ENCODE measurements at places on chromosomes 13 and 19. TPM values are rescaled to one million over a fixed set of nuclear protein-coding genes. Genes with fewer than 3 reads are reported as not detected.

GRCh38 chr13:60959427-60959826 is 456.2 kb downstream of the PCDH20 start:
- no peak for DNase-seq
- H3K27ac ChIP-seq: no peak overlapping the region
- no peaks in the 10 kb centered on the region for H3K4me1 ChIP-seq
- H3K4me3 ChIP-seq: no peak overlapping the region

- no peaks in the 10 kb centered on the region for H3K36me3 ChIP-seq
- peaks cover 18% of the 10 kb centered on the region for H3K27me3 ChIP-seq
- H3K27ac ChIP-seq: no peak overlapping the region
- peak overlapping the region; percentile 73 for H3K4me3 ChIP-seq
These were observed 1.4 kb downstream of the ZNF324 start for GRCh38 chr19:58468216-58468839.

DNA sequence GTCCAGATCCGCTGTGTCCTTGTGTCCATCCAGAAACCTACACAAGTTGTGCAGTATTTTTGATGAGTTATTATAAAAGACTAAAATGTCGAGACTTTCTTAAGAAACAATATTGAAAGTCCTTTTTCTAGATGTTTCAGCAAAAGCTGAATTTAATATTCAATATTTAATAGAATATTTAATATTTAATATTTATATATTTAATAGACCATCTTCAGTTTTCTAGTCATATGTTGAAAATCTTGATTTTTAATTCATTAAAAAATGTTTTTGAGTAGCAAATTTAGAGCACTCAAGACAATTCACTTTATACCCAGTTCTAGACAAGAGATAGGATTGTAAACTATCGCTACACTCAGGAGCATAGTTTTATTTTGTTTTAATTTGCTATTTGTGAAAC is 447.8 kb downstream of the SLITRK5 start:
- peaks cover 7% of the 10 kb centered on the region for H3K4me1 ChIP-seq
- no peak for DNase-seq

- no peak overlapping the region for H3K4me3 ChIP-seq
- peaks cover 47% of the 10 kb centered on the region for H3K36me3 ChIP-seq
- DNase-seq: no peak
- peaks cover 4% of the 10 kb centered on the region for H3K4me1 ChIP-seq
These were observed 11.5 kb upstream of the WBP4 start for GRCh38 chr13:41049480-41050440.

DNA sequence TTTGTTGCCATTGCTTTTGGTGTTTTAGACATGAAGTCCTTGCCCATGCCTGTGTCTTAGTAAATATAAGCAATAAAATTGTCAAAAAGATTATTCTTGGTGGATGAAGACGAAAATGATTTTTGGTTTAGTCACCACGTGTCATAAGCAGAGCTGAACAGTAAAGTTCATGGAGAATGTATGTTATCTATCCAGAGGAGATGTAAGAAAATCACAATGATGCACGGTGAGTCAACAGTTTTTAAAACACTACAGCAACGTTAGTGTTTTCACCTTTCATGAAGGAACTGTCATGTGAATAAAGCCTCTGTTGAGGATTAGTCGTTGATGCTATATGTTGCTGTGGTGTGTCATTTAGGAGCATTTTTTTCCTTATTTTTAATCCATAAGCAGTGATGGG is 137.6 kb downstream of the GPC6 start:
- H3K4me1 ChIP-seq: no peaks in the 10 kb centered on the region
- no peak overlapping the region for H3K4me3 ChIP-seq
- H3K27me3 ChIP-seq: no peaks in the 10 kb centered on the region

- H3K4me1 ChIP-seq: no peaks in the 10 kb centered on the region
- no peak overlapping the region for H3K27ac ChIP-seq
- DNase-seq: no peak
- peaks cover 68% of the 10 kb centered on the region for H3K36me3 ChIP-seq
- H3K4me3 ChIP-seq: no peak overlapping the region
These were observed 8.7 kb downstream of the ZNF71 start for GRCh38 chr19:56603829-56604228.

- DNase-seq: no peak
- H3K27ac ChIP-seq: no peak overlapping the region
- no peak overlapping the region for H3K4me3 ChIP-seq
These were observed 10.2 kb downstream of the TRAPPC5 start for GRCh38 chr19:7690779-7691258.

- H3K4me1 ChIP-seq: peaks cover 4% of the 10 kb centered on the region
- H3K27ac ChIP-seq: no peak overlapping the region
- no peak overlapping the region for H3K4me3 ChIP-seq
- no peaks in the 10 kb centered on the region for H3K27me3 ChIP-seq
These were observed 19.7 kb upstream of the SCEL start for GRCh38 chr13:77515785-77516184.

DNA sequence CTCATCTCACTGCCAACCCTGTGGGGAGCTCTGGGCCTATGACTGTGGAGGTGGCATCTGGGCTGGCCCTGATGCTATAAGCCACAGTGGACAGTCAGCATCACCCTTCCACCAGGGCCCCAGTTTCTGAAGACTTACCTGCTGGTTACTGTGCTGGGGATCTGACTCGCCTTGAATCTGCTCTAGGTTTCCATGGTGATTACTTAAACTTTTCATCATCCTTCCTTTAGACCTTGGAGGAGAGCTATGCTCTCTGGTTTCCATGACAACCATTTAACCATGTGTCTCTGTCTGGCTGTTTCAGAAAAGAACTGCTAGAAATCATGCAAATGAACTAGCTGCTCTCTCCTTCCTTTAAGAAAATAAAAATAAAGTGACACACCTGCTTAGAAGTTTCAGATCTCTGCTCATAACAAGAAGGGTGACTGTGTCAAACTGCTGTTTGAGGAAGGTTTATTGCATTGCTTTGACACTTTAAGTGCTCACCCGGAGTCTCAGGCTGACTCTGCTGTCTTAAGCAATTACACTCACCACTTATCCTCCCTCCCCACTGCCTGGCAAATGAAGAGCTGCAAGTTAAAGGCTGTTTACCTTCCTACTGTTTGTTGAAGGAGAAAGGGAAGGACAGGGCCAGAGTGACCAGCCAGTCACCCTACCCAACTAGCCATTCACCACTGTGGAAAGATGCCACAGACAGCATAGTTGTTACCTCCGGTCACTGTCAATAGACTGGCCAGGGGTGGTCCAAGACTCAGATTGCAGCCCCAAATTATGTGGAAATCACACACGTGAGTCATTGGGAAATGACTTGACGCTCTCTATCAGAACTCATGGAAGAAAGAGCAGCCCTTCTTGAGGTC is 87.6 kb downstream of the HSPH1 start:
- H3K27me3 ChIP-seq: no peaks in the 10 kb centered on the region
- DNase-seq: no peak
- H3K36me3 ChIP-seq: no peaks in the 10 kb centered on the region
- H3K27ac ChIP-seq: no peak overlapping the region
- no peak overlapping the region for H3K4me3 ChIP-seq

DNA sequence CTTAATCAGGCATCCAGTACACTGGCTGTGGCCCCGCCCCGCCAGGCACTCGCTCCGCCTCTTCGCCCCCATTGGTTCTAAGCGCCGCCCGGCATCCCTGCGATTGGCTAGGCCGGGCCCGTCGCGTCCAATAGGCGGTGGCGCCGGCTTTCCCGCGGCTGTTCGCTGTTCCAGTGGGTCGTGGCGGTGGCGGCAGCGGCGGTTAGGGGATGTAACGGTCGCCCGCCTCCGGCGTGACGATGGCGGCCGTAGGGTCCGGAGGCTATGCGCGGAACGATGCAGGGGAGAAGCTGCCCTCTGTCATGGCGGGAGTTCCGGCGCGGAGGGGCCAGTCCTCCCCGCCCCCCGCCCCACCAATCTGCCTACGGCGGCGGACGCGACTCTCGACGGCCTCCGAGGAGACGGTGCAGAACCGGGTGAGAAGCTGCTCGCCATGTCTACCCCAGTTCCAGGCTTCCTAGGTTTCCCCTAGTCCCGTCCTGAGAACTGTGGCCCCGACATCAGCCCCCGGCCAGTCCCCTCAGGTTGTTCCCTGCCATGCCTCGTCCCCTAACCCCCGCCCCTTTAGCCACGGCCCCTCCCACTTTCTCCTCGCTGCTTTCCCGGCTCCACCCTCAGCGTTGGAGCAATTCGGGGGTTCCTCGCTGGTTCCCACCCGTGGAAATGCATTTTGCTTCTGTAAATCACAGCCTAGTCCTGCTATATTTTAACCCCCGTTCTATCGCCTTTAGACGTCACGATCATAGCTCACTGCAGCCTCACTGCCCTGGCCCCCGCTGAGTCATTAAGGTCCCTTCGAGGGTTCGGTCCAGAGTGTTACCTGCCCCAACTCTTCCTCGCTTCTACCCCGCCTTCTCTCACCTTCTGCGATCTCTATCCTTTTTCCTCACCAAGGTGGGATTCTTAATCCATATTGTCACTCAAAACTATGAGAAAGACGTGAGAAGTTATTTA is at the start of gene WDR62:
WDR62 (plus strand) TSS at position 165 of the 954 bp plus-strand sequence; CDS start at position 240, 75 bp downstream.
- H3K27ac ChIP-seq: peak within 1 kb of the TSS; percentile 98
- DNase-seq: peak; percentile 97
- H3K27me3 ChIP-seq: no peaks in the 10 kb centered on the region
- peak within 1 kb of the TSS; percentile 91 for H3K4me3 ChIP-seq
- H3K36me3 ChIP-seq: peaks cover 13% of the 10 kb centered on the region
- peaks cover 30% of the 10 kb centered on the region for H3K4me1 ChIP-seq

DNA sequence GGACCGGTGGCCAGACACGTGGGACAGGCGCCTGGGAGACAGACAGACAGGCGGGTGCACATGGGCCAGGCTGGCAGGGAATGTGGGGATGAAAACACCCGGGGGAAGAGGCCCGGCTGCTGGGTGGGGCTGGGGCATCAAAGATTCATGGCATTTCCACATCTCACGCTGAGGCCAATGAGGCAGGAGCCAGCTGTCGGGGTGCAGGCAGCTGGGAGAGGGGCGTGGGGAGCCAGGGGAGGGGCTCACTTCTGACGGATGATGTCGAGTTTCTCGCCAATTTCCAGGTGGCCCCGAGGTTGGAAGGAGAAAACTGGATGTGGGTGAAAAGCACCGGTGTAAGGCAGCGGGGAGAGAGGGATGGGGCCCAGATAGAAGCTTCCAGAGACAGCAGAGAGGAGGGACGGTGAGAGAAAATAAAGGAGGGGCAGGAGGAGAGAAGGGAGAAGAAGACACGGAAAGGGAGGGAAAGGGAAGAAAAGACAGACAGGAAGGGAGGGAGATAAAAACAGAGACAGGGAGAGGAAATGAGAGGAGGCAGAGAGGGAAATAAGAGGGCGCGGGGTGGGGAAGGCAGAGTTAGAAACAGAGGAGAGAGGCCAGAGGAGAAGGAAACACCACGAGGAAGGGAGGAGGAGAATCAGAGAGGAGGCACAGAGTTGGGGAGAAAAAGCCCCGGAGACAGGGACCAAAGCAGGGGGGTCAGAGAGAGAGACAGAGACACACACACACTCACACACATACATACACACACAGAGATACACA is 8.0 kb upstream of the CCER2 start:
- H3K27ac ChIP-seq: no peak overlapping the region
- H3K4me3 ChIP-seq: no peak overlapping the region
- no peaks in the 10 kb centered on the region for H3K4me1 ChIP-seq
- peaks cover 28% of the 10 kb centered on the region for H3K36me3 ChIP-seq
- DNase-seq: no peak

DNA sequence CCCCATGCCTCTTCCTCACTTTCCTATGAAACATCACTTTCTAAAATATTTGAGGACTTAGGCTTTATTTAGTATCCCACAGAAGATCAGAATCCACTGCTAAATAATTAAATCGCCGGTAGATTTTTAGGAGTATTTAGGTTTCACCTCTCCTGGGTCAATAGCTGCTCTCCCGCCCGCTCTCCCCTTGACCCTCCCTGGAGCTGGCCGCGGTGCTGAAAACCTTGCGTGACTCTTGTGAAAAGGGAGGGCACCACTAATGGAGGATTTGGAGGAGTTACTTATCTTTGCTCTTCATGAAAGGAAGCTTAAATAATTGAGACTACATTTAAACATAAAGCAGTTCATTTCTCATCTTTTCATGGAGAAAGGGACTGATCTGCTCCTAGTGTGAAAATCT is 14.1 kb downstream of the POU4F1 start:
- H3K4me1 ChIP-seq: peaks cover 26% of the 10 kb centered on the region
- H3K36me3 ChIP-seq: no peaks in the 10 kb centered on the region
- DNase-seq: peak; percentile 85
- H3K27me3 ChIP-seq: peaks cover 88% of the 10 kb centered on the region

- no peak overlapping the region for H3K4me3 ChIP-seq
- H3K27ac ChIP-seq: no peak overlapping the region
- H3K36me3 ChIP-seq: peaks cover 3% of the 10 kb centered on the region
- no peaks in the 10 kb centered on the region for H3K27me3 ChIP-seq
- DNase-seq: no peak
These were observed 753.7 kb upstream of the SGCG start for GRCh38 chr13:22427066-22427465.

DNA sequence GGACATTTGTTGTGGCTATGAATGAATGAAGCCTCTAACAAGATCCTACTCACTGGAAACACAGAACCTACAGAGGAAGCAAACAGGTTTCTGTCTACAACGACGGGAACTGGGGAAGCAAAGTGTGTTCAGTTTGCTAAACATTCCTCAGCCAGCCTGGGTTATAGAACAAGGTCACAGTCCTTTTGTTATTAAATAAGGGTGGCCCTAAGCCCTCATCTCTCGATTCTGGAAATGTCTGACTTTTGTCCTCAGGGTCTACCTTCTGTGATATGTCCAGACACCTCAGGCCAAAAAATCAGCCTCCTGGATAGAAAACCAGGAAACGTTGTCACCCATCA is 64.6 kb upstream of the ARHGEF7 start:
- 0 out of 2 replicates have a peak, but pooled peaks cover under 1% of the 10 kb centered on the region for H3K27me3 ChIP-seq
- peaks cover 10% of the 10 kb centered on the region for H3K36me3 ChIP-seq
- H3K4me1 ChIP-seq: peaks cover 9% of the 10 kb centered on the region
- H3K27ac ChIP-seq: no peak overlapping the region
- H3K4me3 ChIP-seq: no peak overlapping the region

GRCh38 chr13:44734201-44734707 is 158.1 kb upstream of the TSC22D1 start:
- no peak for DNase-seq
- no peak overlapping the region for H3K4me3 ChIP-seq
- peaks cover 13% of the 10 kb centered on the region for H3K4me1 ChIP-seq
- H3K27me3 ChIP-seq: no peaks in the 10 kb centered on the region

GRCh38 chr13:28559636-28560259 is 64.8 kb upstream of the FLT1 start:
- no peak overlapping the region for H3K27ac ChIP-seq
- no peak overlapping the region for H3K4me3 ChIP-seq
- H3K4me1 ChIP-seq: peaks cover 28% of the 10 kb centered on the region
- no peaks in the 10 kb centered on the region for H3K27me3 ChIP-seq

- DNase-seq: no peak
- H3K27me3 ChIP-seq: peaks cover 11% of the 10 kb centered on the region
- peak overlapping the region; percentile 84 for H3K4me3 ChIP-seq
- H3K36me3 ChIP-seq: no peaks in the 10 kb centered on the region
- no peak overlapping the region for H3K27ac ChIP-seq
These were observed 1.3 kb downstream of the KLF16 start for GRCh38 chr19:1862068-1862423.

DNA sequence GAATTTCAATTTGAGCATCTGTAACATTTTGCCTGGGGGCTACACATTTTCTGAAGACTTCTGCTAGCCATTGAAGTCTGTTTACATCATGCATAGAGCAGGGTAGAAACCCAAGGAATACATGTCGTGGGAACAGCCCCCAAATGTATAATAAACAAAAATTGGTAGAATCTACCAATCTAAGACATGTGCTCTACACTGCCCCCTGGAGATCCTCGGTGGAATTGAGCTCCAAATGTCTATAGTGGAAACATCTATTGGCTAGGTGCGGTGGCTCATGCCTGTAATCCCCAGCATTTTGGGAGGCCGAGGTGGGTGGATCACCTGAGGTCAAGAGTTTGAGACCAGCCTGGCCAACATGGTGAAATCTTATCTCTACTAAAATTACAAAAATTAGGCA is 57.3 kb downstream of the MBD3L2B start:
- peak; percentile 11 for DNase-seq
- no peak overlapping the region for H3K27ac ChIP-seq
- H3K27me3 ChIP-seq: peaks cover 12% of the 10 kb centered on the region
- H3K4me1 ChIP-seq: no peaks in the 10 kb centered on the region
- no peak overlapping the region for H3K4me3 ChIP-seq

MYH14 gene
- 25.8 TPM for total RNA-seq

ZNF790 gene
- 8.6 TPM for total RNA-seq

ZNF723 gene
- total RNA-seq: not detected
